ENCODE measurements at places on chromosomes 4 and X.
A peak's percentile ranks its signal among the peaks of the same experiment; 100 is the strongest.

GRCh38 chr4:183920512-183920911 is 15.4 kb downstream of the STOX2 start:
- no peak for DNase-seq

- no peak for DNase-seq
Measured at GRCh38 chr4:77493120-77493752, 112.4 kb upstream of the CXCL13 start.

DNA sequence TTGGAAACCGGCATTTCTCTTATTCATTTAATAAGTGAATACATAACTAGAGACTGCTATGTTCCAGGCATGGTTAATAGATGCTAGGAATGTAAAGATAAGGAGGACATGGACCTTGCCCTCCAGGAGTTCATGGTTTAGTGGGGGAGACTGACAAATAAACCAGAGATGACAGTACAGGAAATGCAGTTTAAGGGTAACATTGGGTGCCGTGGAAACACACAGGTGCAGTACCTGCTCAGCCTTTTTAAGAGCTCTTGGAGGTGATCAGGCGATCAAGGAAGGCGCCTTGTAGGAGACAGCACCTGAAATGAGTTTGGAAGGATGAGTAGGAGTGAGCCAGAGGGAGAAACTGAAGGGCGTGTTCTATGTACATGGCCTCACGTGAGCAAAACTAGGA is 145.8 kb downstream of the AASDH start:
- no peak for DNase-seq

DNA sequence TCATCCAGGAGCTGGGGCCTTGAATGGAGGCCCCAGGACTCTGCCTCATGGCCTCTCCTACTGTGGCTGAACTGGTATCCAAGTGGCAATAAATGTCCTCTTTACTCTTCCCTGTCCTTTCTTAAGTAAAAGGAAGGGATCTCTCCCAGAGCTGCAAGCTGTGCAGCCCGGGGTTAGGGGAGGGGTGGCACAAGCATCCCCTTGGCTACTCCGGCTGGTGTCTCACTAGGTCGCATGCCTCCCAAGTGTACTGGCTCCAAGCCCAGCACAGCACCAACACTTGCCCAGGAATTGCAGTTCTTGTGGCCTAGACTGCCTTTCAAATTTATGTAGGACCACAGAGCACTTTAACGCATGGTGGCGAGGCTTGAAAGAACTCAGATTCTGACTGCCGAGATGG is 44.7 kb upstream of the MED14 start:
- DNase-seq = no peak

DNA sequence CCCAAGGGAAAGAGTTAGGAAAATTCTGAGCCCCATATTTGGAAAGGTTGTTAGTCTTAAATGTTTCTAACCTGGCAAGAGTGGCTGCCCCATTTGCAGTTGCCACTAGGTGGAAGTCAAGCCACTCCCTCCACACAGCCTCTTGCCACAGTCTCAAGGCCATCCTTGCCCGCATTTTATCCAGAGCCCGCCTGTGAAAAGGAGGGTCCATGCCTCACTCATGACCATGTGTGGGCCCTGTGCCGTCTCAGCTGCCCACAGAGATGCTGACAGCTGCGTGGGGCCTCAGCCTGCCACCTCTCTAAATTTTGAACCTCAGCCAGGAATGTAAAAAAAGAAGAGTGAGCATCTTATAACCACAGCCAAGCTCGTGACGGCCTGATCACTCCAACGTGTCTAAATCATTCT is 201.5 kb upstream of the FAM241A start:
- no peak for DNase-seq

DNA sequence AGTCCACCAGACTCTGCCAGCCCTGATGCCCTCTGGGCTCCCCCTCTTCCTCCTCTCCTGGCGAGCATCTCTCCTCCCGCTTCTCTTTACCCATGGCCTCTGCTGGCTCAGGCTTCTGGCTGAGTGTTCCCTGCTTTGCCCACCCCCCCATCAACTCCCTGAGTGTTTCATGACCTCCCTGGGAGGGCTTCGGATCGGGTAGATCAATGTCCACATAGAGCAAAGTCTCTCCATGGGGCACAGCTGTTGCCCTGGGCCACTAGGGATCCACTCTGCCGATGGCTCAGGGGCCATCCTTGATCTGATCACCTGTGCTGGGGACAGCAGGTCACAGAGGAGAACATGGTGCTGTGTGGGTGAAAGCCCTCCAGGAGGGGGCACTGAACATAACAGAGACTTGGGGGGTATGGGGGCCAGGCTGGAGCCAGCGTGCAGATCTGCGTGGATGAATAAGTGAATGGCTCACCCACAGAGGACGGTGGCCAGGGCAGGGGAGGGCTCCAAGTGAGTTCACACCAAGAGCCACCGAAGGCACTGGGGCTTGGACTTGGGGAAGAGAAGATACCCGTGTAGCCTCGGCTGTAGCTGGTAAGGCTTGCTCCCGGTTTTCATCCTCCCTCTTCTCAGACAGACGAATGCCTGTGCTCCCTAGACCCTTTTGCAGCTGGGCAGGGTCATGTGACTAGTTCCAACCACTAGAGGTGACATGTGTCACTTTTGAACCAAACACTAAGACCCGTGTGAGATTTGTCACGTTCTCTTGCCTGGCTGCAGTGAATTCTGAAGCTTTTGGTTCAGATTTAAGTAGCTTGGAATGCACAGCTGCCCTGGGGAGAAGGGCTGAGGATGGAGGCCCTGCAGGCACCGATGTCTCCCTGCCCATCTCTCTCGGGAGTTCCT is 23.2 kb upstream of the AFAP1 start:
- DNase-seq = no peak

DNA sequence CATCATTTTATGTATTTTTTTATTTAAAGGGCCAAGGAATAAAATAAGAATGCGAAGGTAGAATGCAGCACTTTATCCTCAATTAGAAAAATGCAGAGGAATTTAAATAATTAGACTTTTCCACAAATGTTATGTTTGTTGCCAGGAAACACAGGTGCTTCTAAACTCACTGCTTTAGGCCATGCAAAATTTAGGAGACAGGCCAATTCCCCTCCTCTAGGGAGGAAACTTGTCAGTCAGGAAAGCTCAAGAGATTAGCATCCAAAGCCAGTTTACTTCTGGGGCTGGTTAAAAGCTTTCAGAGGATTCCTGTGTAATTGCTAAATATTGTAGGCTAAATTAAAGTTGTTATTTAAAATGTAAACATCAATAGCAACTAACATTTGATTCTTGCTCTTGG is 124.5 kb downstream of the DMD start:
- no peak for DNase-seq

GRCh38 chrX:130857207-130857606 is 45.8 kb downstream of the ENOX2 start:
- no peak for DNase-seq

GRCh38 chr4:142402900-142403299 is 443.2 kb downstream of the INPP4B start:
- no peak for DNase-seq

GRCh38 chr4:96736352-96736889 is 896.5 kb downstream of the PDHA2 start:
- no peak for DNase-seq

DNA sequence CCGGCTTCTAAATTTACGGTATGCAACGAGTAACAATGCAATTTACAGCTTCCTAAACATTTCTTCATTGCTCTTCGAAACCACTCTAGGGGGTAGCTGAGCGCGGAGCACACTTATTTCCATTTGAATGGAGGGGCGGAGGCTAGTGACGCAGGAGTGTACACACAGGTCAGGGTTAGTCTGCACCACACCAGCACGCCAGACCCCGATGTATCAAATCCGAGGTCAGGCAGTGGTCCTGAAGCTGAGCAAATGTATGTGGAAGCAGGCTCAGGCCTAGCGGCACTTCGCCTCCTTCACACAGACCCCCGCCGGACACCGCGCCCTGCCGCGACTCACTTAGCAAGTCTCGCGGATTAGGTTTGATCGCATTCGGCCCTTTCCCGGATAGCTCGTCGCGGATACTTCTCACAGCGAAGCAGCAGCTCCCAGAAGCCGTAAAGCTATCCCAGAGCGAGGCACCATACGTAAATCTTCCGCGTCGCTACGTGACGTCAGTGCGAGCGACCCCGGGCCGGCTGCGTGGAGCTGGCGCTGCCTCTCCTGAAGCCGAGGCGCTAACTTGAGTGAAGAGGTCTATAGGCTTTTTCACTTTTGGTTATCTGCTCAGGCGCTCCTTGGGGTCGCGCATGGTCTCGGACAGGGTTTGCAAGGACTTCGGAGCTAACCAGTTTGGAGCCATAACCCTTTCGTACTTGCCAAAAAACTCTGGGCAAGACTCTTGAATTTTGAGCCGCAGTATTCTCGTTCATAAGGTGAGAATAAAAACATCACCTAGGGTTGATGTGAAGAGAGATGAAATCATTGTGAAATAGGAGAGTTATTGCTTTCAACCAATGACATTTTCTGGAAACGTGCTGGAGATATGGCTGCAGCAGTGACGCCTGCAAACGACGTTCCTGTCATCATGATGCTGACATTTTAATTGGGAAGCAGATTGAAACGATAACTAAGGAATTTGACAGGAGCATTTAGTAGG is at the start of gene AASDH:
AASDH (minus strand) TSS at position 469 of the 979 bp plus-strand sequence. CDS start 3,192 bp downstream, outside the sequence.
- peak; percentile 90 for DNase-seq

DNA sequence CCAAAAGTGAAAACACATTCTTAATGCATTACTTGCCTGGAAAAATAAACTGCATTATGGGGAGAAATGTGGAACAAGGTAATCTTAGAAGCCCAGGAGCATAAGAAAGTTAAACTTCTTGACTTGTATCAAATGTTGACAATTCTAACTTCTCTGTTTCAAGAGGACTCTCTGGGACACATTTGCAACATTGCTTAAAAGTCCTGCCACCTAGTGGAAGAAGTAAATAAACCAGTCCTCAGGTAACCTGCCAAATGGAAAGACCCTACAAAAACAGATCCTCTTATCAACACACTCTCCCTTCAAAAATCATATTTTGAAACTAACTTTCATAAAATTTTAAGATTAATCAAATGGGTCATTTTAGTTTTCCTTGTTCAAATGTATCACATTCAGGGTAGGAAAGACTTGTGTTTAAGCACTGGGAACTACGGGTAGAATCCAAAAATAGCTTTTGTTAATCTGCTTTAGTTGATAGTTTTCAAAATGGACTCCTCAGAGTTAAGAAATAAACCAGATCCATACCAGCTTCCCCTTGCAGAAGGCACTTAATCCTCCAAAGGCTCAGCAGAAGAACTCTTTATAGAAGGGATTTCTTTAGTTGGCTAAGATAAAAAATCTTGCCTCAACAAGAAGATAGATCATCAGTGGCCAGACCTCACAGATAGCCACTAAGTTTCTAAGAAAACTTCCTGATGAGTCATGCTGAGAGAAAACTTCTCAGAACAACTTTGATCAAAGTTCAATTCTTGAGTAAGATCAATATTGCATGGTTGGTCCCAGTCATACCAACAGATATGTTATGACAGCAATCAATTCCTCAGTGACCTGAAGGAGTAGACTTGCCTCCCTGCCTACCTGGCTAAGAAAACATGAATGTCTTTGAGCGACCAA is 141.7 kb downstream of the HHIP start:
- no peak for DNase-seq

GRCh38 chrX:112058255-112058654 is 24.3 kb downstream of the TRPC5 start:
- DNase-seq = no peak

DNA sequence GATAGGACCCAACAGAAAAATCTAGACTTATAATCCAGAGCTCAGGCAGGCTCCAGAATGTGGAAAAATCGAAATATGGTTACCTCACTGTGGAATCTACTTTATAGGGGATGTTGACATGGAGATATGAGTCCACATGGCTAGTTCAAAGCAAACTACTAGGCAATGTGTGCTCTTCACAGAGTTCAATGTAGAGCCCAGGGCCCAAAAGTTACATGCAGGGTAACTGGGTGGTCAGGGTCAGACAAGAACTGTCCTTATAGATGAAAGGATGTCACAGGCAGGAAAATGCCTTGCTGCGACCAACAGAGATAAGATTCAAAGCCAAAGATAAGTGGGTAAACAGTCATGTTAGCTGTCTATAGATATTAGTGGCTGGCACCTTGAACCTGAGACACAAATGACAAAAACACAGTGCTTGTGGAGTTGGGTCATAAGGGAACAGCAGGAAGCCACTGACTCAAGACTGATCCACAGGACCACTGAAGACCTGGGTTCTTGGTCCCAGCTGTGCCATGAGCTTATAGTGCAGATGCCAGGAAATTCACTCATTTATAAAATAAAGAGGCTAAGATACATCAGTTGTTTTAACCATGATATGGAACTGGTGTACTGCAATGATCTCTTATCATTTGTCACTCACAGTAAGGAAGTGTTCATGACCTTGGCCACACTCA is 101.7 kb upstream of the MBNL3 start:
- DNase-seq = no peak

DNA sequence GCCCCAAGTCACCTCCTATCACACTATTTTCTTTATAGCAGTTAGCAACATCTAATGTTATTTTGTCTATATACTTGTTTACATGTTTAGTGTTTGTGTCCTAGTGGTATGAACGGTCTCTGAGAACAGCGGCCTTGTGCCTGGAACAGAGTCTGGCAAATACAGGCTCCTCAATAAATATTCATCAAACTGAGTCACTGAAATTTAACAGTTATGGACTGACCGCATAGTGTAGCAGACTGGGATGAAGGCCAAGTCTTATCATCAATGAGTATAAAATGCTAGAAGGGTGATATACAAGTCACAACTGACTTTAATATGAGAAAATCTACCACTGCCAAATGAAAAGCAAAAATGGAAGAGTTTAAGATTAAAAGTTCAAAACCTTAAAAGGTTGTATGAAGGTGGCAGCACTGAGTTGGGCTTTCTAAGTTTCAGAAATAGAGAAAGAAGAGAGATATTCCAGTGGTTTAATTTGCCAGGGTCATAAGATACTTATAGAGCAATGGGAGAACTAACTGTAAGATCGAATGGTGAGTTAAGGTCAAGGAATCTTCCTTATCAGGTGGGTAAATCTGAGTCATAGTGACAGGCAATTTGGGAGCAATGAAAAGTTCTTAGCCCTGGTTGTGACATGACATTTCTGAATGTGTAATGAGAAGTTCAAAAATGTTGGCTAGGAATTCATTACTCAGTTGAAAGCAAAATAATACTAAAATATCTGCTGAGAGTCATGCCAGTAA is 34.9 kb downstream of the ELOVL6 start:
- DNase-seq = no peak

GRCh38 chrX:9737363-9737762 is 28.3 kb downstream of the GPR143 start:
- no peak for DNase-seq

DNA sequence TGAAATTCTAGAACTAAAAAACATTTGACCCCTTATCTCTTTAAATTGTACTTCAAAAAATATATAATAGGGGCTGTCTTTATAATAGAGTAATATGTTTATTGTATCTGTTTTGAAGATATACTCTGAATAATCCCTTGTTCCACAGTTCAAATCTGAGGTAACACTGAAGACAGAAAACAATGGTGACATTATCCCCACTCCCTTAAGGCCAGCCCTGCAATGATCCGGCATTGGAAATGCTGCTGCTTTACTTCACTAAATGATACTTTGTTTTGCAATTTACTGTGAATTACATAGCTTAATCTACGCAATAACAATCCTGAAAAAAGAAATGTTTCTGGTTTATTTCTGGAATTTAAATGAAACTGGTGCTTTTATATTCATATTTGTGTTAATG is 34.4 kb upstream of the ZFP42 start:
- no peak for DNase-seq

GRCh38 chrX:70497026-70497425 is 52.4 kb downstream of the DLG3 start:
- DNase-seq = no peak

- DNase-seq = no peak
Measured at GRCh38 chr4:108116423-108117168, 52.1 kb downstream of the LEF1 start.

GRCh38 chrX:87924619-87925018 is 407.0 kb downstream of the KLHL4 start:
- DNase-seq = no peak

Data from activated CD4-positive, CD25-positive, alpha-beta regulatory T cell treated with anti-CD3 and anti-CD28 coated beads, Interleukin-2, amount 50 U/mL, for 16 hours (primary cell).